ENCODE measurements at places on chromosomes 11 and 22.

- DNase-seq, result no peak
Observed at GRCh38 chr11:120914601-120915000, 109.3 kb upstream of the TBCEL start.

DNA sequence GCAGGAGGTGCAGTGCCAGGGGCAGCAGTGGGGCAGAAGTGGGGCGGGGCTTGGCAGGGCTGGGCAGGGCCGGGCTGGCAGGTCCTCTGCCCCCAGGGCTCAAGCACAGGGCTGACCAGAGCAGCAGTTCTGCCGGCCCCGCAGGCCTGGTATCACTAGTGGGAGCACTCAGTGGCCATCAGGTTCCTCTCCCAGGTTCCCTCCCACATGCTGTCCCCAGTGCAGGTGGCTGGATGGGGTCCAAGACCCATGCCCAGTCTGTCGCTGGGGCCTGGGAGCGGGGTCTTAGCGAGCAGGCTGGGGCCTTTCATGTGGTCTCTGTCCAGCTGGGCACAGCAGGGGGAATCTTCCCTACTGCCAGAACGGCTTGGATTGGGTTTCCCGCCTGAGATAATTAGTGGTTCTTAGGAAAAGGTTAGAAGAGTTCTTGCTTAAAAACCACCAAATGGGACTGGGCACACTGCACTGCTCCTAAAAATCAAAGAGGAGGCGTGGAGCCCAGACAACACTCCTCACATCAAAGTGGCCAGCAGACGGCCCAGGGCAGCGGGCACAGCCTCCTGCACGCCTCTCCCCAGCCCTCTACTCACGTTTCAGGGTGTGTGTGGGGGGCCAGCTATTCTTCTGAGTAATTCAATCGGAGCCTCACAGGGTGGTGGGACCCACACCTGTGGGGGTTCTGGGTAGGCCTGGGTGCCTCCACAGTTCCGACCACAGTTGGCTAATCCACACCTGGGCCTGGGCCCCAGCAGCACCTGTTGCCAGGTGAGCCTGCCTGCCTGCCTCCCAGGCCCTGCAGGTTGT is 45.6 kb downstream of the TPCN2 start:
- no peak for DNase-seq

DNA sequence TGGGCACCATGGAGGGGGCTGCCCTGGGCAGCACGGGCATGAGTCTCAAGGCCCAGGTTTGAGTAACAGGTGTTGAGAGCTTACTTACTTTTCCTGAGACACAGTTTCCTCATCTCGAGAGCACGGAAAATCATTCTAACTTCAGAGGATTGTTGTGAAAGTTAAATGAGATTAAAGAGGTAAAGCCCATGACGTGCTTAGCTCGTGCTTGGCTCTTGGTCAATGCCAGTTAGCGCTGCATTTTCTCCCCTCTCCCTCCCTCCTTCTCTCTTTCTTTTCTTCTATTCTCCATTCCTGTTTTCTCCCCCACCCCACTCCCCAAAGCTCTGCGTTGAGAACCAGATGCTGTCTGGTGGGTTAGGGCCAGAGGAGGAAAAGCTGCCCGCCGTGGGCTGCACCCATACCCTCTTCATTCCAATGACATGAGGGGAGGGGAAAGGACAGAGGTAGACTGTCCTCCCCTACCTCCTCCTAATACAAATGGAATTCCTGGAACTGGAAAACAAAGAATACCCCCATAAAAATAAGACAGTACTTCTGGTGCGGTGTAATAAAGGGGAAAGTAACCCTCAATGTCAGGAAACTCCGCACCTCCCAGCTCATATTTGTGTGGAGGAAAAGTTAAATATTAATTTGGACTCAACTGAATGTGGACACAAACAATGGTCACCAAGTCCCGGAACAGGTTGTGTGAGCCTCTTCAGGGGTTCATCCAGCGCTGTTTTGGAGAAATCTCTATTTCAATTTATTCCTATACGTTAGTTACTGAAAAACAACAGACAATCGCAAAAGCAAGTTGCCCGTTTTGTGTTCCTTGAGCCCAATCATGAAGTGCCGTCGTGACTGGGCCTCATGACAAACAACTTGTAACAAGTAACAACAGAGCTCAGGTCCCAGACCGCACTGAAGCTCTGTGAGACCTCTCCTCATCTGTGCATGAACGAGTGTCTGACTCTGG is 54.8 kb upstream of the B3GAT1 start:
- DNase-seq, result no peak

DNA sequence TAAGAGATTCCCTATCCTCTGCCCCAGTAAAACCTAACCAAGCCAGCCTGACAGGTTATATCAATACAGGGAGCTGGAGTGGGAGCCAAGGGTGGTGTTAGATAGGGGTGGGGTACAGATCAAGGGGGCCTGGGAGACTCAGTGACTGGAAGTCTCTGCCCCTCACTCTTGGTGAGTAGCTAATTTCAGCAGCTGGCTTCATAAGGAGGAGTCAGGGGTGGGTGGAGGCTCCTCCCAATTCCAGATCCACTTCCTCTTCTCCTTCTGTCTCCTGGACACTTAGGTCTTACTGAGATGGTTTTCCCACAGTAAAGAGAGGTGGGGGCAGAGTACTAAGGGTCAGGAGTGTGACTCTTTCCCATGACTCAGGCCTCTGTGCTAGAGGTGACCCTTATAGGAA is 1.1 kb upstream of the VSIG2 start:
- no peak for DNase-seq

DNA sequence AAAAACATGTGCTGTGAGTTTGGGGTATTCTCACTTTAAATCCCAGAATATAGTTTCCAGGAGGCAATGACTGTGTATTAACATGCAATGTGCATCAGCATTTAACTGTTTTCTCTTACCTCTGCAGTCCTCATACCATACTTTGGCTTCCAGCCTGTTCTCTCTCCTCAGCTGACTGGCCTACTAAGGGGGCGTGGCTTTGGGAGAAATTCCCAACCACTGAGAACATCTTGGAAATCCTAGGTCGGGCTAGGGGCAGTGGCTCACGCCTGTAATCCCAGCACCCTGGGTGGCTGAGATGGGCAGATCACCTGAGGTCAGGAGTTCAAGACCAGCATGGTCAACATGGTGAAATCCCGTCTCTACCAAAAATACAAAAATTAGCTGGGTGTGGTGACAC is 13.5 kb upstream of the ZC3H12C start:
- no peak for DNase-seq

DNA sequence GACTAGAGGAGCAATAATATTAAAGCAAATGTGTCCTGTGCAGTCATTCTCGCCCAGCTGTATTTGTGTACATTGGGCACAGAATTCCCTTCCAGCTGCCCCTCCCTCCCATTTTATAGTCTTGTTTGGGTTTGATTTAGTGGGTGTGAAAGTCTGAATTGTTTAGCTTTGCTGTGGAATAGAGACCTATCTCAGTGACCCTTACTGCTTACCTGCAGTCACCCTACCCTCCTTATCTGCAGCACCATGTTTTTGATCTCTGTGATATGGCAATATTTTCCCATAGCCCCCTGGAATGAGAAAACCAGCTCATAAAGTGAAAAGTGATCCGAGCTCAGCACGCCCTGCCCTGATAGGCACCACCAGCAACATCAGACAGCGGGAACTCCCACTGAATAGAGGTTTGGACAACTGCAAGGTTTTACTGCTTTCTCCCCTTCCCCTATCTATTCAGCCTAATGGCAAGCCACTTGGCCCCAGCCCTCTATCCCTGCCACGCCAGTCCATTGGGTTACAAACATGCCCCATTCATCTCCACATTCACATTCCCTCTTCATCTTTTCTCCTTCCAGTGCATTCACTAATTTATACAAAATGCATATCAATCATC is 199.0 kb downstream of the ETS1 start:
- no peak for DNase-seq

DNA sequence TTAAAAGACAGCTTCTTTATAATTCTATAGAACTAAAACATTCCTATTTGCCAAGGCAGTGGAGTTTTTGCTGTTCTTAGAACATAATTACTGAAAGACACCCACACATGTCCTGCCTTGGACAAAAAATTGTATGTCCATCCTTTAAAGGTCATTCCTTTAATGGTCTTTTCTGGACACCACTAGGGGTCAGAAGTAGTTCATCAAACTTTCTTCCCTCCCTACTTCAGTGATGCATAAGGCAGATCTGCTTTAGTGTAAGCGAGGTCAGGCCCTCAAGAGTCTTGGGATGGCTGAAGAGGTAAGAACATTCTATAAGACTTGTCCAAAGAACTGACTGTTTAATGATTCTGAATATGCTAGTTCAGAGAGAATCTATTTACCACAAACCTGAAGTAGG is 4.3 kb upstream of the OR51V1 start:
- peak; percentile 12 for DNase-seq

GRCh38 chr11:94755494-94755893 is 12.7 kb upstream of the AMOTL1 start:
- no peak for DNase-seq

- DNase-seq, result no peak
Observed at GRCh38 chr22:46767249-46767985, 5.0 kb downstream of the TBC1D22A start.

DNA sequence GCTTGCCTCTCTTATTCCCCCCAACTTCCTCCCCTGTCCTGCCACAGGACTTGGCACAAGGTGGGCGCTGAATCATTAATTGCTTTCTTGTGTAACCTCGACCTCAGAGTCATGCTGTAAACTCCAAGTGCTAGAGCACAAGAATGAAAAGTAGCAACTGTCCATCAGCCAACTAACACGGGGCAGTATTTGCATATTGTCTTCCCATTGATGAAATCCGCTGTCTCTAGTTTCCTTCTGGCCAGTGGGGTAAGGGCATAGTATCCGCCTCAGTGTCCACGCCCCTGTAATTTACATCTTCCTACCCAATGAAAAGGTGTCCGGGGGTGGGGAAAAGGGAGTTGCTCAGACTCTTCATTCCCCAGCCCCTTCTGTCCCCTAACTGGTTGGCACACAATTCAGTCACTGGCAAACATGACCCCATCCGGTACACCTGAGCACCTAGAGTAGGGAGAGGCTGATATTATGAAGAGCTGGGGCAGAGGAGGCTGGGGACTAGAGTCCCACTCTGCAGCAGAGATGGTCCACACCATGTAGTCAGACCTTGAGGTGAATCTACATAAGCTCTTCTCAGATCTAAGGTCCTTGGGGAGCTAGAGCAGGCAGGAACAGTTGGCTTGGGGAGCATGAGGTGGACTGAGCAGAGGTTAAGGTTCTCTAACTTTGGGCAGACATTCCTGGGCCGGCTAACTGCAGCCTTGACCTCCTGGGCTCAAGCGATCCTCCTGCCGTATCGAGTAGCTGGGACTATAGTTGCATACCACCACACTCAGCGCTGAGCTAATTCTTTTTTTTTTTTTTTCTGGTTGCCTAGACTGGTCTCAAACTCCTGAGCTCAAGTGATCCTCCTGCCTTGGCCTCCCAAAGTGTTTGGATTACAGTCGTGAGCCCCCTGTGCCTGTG is 6.8 kb upstream of the GGA1 start:
- DNase-seq, result no peak

DNA sequence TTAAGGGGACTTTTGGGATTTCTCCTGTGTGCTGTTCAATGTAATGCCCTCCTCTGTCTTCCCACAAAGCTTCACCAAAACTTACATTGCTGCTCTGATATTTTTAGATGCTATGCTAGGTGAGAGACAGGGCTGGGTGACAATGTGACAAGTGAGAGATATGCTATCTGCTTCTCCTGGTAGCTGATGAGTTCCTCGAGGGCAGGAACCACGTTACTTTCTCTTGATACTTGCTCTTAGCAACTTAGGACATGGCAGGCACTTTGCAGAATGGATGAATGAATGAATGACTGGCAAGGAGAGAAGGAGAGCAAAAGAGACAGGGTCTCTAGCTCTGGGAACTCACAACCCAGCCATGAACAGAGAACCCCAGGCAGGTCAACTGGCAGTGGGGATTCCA is 115.4 kb downstream of the C11orf58 start:
- DNase-seq, result no peak

GRCh38 chr11:70603114-70603755 is 204.9 kb downstream of the CTTN start:
- DNase-seq, result no peak

DNA sequence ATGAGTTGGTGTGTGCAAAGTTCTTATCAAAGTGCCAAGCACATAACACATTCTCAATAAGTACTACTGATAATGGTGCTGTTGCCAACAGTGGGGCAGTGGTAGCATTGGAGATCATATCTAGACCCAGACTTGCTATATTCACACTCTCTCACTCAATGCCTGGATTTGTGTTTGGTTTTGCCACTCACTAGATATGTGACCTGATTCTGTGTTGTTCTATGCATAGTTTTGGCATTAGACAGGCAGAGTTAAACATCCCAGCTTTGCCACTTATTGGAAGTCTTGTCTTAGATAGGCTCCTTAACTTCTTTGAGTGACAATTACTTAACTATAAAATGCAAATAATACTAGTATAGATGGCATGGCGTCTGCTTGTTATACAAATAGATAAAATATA is 642.6 kb upstream of the CCDC179 start:
- peak; percentile 9 for DNase-seq

GRCh38 chr22:35620624-35621251 is 3.6 kb upstream of the MB start:
- DNase-seq, result no peak

DNA sequence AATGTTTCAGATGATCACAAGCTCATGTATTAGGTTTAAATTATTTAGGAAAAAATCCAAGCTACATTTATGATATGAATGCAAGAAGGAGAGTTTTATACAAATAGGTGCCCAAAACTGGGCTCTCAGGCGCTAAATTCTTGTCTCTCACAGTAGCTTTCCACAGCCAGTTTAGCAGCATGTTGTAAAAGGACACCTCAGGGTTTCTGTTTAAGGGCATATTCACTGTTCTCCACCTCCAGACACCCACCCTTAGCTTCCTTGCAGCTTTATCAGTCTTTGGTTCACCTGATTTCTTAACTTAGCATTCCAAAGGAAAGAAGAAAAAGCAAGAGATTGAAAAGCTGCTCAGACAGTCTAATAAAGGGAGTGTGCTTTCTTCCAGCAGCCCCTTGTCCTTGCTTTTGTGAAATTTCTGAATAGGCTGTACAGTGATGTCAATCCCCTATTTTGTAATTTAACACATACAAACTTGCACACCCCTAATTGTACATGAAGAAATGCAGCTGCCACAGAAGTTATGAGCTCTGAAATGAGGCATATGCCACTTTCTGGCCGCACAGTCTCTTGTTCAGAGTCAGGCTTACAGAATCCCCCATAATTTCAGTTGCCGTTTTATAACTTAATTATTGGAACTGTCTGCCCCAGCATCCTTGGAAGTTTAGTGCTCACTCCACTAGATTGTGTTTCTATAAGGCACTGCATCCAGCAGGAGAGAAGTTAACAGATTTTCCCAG is 262.1 kb downstream of the DDX10 start:
- DNase-seq, result no peak

GRCh38 chr11:87174870-87175269 is 137.1 kb downstream of the TMEM135 start:
- DNase-seq, result no peak

GRCh38 chr11:8333811-8334401 is 70.2 kb upstream of the LMO1 start:
- no peak for DNase-seq

Measured in fibroblast of skin of left quadriceps (primary cell).